ENCODE measurements at places on chromosomes 5 and 9.
A peak's percentile ranks its signal among the peaks of the same experiment; 100 is the strongest.

DNA sequence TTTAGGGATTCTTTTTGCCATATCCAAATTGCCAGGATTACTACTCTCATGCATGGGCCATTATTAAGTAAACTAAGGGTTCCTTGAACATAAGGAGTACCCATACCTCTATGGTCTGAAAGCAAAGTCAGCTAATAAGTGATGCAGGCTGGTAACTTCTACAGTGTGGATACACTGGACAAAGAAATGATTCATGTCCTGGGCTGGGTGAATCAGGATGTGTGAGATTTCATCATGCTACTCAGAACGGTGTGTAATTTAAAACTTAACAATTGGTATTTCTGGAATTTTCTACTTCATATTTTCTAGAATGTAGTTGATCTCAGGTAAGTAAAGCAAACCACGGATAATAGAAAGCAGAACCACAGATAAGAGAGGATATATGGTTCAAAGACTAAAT is 428.8 kb downstream of the CHSY3 start:
- no peak for DNase-seq

DNA sequence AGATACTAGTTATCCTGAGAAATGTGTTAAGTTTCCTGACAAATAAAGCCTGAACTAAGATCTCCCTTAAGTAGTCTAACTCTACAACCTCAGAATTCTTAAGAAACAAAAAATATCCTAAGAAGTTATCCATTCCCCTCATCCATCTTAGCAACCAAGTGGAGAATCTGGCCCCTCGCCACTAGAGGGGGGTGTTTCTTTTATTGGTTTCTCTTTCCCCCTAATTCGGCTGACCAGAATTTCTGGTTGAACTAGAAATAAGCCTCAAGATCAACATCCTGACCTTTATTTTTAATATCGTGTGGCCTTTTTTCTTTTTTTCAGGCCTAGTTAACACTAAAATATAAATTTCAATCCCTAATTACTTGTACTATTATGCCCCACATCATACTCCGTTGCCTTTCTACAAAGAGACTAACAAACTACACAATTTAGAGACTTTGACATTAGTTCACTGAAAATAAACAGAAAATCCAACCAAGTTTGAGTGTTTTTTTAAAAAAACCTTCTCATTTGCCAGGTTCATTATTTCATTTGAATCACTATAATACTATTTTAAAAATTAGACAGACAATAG is 14.3 kb upstream of the NR4A3 start:
- no peak for DNase-seq

DNA sequence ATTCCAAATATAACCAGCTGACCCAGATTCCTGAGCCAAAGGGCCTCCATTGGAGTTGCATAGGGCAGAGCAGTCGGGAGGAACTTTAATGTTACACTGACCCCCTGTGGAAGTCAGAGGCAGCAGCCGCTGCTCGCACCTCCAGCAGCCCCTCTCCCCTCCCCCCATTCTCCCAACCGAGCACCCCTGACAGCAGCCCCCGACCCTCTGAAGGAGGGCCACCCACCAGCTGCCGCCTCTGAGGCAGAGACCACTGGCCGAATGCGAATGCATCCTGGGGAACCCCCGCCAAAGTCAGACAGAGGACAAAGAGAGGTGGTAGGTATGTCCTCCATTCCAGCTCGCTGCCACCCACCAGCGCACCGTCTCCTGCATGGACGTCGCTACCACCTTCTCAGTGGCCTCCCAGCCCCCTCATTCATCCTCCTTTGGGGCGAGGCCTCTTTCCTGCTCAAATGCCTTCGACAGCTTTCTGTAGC is 231.0 kb downstream of the CDK5RAP2 start:
- DNase-seq: no peak

DNA sequence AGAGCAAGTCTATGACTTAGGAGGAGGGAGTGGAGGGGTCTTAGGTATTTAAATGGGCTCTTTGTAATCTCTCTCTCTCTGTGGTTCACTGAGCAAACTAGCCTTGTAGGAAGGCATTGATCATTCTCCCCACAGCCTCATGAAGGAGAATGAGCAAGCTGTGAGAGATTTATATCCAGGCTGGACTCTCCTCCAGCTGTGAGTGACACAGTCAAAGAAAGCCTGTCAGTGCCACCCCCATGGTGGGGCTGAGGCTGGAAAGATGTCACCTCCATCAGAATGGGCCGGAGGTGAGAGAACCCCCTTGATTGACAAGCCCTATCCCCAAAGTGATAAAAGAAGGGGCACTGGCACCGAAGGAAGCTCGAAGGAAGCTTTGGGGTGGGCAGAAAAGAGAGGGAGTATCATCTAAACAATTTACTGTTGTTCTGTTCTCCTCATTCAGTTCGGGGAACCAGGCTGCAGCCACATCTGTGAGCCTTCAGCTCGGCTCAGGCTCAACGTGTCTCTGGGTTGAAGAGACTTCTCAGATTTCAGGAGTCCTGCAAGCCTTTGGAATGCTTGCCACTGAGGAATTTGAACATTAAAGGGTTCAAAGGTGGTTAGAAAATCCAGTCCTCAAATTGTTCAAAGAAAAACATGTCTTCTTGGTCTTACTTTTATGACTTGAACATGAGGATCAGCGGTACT is 538.2 kb upstream of the ZNF462 start:
- DNase-seq: no peak

DNA sequence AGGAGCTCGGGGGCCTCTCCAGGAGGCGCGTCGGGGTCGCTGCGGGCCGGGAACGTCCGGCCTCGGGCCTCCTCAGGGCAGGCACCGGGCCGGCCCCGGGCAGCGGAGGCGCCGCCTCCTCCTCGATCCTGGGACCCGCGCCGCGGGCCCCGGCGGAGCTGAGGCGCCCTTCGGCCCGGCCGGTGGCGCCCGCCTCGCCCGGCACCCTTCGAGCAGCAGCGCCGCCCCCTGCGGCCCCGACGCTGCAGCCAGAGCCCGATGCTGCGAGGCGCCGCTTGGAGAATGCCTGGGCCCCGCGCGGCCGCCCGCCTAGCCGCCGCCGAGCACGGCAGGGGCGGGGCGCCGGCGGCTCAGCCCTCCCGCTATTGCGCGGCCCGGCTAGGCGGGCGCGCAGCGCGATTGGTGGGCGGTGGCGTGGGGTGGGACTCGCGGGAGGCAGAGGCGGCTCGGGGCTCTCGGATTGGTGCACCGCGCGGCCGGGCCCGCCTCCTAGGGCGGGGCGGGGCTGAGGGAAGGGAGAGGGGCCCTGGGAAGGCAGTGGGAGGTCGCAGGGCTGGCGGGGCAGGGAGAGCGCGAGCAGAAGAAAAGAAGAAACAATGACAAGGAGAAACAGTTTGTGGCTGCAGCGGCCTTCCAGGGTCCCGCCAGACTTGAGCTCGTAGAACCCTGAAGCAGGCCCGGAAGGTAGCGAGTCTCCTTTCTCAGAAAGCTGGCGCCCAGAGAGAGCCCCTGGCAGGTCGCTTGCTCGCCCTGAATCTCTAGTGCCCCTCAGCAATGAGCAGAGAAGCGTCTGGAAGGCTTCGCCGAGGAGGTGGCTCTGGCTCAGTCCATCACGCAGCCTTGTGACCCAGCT is at the start of gene EEIG1:
TSS of gene EEIG1 (minus strand) at position 284 of the 853 bp plus-strand sequence. CDS start 852 bp downstream, outside the sequence.
- DNase-seq: peak; percentile 94

DNA sequence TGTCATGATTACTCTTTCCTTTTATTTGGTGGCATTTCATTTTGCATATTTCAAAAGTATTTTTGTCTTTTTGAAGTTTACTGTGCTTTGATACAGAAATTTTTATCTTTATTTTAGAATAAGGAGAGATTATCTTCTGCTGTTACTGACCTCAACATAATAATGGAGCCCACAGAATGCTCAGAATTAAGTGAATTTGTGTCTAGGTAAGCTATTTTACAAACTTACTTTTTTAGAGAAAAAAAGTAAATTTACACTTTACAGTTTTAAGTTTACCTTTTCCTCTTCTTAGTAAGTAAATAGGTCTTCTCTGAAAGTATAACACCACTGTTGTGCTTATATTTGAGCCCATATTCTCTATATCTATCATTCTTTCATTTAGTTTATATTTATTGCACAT is 19.8 kb downstream of the CENPP start:
- DNase-seq: no peak

GRCh38 chr5:154995679-154996078 is 17.9 kb upstream of the KIF4B start:
- DNase-seq: no peak

DNA sequence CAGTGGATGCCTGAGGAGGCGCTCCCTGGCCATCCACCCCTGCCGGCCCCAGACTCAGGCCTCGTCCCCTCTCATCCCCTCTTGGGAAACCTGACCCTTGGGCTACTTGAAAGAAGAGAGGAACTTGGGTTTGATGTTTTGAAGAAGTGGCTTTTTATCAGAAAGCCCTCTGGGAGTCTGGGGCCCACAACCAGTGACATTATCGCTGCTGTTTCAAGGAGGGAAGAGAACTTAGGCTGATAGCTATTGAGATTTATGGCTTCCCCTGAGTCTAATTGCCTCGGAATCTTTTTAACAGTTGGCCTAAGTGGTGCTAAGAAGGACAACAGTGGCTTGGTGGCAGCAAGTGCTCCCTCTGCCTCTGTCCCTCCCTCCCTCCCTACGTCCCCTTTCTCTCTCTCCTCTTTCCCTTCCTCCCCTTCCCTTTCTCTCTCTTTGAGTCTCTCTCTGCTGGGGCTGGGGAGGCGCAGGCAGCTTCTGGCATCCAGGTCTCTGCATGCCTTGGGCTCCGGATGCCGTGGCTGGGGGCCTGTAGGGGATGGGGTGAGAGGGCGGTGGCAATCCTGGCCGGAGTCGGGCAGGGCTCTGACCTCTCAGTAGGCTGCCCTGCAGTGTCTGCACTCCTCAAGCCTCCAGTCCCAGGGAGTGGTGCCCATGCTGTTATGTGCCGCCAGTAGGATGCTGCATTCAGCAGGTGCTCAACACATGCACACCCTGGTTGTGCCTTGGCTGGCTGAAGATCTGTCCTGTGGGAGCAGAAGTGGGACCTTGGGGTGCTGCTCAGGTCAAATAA is 49.6 kb upstream of the RXRA start:
- no peak for DNase-seq

DNA sequence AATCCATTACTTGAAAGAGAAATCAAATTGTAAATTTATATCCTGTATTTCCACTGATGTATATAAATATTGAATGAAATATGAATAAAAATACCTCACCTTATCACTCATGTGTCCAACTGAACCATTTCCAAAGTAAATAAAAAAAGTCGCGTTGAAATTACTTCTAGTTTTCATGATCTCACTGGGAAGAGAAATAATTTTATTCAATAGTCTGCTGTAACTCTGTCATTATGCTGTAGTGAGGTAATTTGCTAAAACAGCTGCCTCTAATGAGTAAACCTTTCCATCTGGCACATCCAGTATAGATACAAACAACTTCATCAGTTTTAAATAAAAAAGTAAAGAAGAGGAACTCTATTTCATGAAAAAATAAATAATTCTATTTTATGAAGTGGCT is 611.5 kb downstream of the ZNF608 start:
- no peak for DNase-seq

GRCh38 chr9:135746565-135746964 is 44.6 kb downstream of the KCNT1 start:
- no peak for DNase-seq

- no peak for DNase-seq
These were observed 245 bp upstream of the DNAJC25 start for GRCh38 chr9:111630964-111631213.

DNA sequence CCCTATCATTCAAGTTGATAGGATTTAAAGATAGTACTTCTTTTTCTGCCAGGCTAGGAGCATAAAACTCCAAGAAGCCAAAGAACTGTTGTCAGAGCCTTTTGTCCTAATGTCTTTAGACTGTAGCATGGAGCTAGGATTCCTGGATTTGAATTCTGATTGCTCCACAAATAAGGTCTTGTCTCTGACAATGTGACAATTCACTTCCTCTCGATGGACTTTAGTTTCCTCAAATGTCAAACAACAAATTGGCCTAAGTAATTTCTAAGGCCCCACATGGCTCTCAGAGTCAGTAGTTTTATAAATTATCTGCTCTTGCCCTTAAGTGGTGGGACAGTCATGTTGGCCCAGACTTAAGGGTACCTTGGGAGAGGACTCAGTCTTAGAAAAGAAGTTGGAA is 36.7 kb downstream of the RFK start:
- DNase-seq: no peak

DNA sequence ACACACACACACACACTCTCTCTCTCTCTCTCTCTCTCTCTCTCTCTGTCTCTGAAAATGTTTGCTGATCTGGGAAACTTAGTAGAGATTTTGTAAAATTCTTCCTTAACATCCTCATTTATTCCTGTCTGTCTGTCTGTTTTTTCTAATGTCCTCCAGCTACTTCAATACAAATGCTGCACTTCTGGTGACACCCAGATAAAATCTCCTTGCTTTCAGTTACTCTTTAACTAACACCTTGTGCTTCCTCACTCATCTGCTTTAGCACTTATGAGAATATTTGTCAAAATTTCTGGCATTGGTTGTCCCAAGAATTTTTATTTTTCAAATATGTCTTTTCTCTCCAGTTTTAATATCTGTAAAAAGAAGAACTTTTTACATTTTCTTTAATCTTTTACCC is 35.0 kb upstream of the ARRDC3 start:
- DNase-seq: no peak

DNA sequence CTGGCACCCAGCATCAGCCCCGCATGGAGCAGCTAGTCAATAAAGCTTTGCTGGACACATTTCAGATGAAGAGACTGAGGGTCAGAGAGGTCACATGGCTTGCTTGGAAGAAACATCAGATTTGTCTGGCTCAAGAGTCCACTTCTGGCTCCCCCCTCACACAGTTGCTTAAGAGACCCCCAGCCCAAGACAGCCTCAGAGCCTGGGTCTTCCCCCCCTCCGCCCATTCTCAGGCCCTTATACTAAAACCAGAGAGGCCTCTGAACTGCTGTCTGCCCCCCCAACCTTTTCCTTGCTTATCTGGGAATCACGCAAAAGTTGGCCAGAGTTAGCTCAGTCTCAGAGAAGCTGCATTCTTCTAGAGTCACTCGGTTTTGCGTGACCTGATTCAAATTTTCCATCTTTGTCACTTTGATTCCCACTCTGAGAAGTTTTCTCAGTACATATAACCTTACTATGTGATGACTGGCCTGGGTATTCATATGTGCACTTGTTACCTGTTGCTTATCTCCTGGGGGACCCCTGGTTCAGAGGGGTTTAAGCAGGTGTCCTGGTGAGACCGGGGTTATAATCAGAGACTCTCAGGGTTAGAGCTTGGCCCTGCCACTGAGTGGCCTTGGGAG is 145.4 kb upstream of the IER5L start:
- no peak for DNase-seq

DNA sequence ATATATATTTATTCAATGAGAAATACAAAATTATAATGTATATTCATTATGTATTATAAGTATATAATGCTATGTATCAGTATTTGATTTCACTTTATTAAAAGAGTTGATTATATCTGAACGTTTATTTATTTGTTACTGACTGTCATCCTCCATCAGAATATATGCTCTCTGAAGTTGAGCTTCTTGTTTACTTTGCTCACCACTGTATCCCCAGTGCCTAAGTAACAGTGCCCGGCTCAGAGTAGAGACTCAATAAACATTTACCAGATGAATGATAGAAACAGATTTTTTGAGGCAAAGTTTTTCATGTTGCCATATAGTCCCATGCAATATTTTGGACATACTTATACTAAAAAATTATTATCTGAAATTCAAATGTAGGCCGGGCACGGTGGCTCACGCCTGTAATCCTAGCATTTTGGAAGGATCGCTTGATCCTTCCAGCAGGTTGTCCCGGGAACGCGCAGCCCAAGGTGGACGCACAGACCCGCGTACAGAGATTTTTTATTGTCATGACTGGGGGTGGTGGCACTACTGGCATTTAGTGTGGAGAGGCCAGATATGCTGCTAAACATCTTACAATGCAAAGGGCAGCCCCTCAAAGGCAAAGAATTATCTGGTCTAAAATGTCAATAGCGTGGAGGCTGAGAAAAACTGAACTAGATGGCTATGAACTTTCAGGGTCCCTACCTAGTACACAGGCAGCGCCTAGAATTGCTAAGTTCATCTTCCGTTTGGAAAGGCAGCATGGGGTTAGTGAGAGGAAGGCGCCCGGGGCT is 761 bp upstream of the DNAJC25 start:
- DNase-seq: no peak
